NCI-H446 (cell line): ENCODE measurements at places on chromosomes 7 and 10.

DNA sequence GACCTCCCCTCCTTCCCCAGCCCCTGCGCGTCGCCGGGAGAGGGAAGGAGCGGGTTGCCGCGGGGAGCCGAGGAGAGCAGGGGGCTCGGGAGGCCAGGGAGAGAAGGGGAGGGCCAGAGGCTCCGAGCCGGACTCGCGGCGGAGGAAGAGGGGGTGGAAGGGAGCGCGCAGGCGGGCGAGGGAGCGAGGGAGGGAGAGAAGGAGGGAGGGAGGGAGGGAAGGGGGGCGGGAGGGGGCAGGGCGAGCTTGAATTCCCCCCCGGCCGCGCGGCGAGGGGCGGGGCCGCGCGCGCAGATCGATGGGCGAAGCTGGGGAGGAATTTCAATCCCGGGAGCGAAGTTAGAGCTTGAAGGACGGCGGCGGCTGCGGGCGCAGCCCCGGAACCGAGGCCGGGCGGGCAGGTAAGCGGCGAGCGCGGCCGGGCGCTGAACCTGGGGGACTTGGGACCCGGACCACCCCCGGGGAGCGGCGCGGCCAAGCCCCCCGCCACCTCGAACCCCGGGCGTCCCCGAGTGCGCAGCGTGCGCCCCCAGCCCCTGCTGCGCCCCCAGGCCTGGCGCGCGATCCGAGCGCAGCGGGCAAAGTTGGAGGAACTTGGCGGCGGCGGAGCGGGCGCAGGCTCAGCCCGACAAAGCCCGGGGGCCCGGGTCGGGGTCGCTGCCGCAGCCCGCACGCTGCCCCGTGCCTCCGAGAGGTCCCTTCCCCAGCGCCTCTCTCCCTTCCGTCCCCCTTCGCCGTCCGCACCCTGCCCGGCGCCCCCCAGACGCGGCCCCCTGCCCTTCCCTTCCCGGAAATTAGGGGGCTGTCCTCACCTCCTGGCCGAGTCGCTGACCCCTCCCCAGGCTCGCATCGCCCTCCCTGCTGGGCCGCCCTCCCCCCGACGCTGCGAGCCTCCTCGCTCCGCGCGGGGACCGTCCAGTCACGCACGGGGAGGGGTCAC is at the start of gene ELFN1:
Gene ELFN1 (plus strand): TSS at position 324 of the 940 bp plus-strand sequence. CDS start 74,320 bp downstream, outside the sequence.
- no peak for DNase-seq

- no peak for DNase-seq
Observed at GRCh38 chr10:24034571-24034970, 174.4 kb upstream of the KIAA1217 start.

DNA sequence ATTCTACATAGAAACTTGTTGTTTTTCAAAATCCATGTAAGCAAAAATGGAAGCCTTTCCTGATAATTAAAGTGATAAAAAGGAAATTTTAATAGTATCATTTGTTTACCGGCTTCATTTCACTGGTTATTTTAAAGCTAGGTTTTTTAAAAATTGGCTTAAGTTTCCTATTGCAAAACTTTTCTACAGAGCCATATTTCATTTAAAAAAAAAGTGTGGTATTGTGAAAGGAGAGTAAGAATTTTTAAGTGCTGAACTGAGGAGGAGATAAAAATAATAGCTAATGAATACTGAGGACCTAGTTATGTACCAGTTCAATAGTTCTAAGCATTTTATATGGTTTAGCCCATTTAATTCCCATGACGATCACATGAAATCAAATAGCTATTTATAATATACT is 172.2 kb upstream of the COL1A2 start:
- no peak for DNase-seq

DNA sequence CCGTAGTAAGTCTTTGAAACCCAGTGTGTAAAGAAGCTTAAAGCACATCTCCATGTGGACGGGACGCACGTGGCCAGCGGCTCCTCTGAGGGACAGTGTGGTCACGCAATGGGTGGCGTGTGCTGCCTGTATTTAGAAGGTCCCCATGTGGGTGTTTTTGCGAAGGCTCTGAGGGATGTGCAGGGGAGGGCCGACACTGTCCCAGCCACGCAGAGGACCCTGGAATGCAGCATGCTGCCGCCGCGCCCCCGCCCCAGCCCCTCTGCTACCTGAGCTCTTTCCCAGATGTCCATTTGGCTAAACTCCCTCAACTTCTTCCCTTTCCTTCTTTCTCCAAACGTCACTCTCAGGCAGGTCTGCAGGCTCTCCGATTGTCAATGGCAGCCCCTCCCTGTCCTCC is 8.8 kb downstream of the PFKP start:
- DNase-seq: no peak

- no peak for DNase-seq
Observed at GRCh38 chr10:103545366-103545765, 51.9 kb downstream of the NEURL1 start.

DNA sequence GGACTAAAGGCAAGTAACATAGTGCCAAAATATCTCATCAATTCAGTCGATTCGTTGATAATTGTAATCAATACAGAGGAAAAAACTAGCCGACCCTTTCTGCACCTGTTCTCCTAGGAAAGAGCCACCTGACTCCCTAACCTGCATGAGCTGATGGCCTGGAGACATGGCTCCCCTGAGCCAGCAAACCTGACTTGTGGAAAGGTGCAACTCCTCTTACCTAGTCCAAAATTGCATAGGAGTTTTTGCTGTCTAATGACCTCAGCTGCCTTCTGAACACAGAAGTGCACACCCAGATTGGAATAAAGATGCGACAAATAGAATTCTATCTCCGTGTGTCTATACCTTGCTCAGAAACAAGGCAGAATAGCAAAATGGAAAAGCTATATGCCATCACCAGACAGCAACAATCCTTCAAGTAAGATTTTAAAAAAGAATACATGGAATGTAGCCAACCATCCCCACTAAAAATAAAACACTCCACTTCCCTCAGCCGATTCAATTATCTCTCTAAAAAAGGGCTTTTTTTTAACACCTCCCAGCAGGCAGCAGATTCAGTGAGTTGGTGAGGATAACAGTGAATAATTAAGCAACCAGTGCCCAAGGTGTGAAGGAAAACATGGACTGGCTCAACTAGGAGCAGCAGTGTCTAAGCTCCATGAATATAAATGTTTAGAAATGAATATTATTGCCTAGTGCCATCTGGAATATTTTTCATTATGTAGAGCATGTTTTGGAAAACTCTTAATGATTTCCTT is 26.6 kb upstream of the LMTK2 start:
- no peak for DNase-seq
